Lung microvascular endothelial cell (primary cell): ENCODE measurements at places on chromosomes 6 and 20.

DNA sequence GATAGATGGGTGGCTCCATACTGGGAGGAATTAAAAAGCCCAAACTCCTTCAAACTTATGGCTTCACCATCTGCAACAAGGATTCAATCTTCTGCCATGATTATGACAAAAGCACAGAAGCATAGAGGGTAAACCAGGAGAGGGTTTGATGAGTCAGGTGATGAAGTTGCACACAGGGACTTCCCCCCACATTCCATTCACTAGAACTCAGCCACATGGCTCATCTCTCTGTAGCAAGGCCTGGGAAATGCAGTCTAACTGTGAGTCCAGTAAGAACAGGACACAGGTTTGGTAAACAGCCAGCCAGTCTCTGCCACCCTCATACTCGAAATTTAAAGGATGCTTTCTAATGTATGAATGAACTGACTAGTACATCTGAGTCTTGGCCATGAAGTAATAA lies 142.9 kb downstream of the HIVEP2 start:
- DNase-seq, result peak; percentile 75

DNA sequence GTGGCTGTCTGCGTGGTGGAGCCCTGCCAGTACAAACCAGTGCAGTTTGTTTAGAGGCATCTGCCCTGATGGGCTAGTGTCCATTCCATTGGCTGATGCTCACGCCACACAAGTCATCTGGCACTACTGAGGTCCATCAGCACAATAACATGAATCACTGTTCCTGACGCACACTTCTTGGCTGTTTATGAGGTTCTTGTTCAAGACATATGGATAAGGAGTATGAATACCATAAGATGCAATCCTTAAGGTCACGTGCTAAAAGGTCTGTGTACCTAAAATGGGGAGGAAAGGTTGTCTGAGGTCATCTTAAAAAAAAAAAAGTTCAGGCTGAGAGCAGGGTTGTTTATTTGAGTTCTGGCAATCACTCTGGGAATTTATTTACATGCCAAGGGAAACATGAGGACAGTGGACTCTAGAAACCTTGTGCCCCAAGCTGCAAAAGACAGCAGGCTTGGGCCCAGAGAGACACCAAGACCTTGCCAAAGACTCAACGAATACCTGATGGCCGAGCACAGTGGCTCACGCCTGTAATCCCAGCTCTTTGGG lies 54.1 kb upstream of the SHLD1 start:
- peak; percentile 80 for DNase-seq

DNA sequence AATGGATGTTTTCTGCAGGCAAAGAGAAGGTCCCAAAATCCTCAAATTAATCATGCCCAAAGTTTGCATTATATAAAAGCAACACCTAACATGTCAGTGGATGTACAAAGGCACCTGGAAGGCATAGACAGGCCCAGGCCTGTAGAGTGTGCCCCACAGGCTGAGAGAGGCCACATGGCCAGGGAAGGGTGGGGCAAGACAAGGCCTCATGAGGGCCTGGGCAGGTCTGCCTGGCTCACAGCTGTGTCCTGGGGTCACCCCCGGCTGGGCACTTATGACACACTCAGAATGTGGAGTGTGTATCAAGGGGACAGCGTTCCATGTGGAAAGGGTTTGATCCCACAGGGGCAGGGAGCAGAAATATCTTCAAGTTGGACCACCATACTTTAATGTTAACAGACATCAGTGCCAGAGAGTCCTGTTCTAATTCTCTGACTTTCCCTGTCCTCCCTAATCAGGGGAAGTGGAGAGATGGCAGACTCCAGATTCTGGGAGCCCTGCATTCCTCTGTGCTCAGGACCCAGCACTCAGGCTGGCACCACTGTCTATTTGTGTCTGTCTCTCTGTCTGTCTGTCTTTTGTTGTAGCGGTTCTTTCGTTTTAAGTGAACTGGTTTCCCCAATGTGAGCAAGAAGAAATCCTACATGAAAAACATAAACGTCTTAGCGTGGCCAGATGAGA lies 178.3 kb upstream of the FOXA2 start:
- DNase-seq, result peak; percentile 4

DNA sequence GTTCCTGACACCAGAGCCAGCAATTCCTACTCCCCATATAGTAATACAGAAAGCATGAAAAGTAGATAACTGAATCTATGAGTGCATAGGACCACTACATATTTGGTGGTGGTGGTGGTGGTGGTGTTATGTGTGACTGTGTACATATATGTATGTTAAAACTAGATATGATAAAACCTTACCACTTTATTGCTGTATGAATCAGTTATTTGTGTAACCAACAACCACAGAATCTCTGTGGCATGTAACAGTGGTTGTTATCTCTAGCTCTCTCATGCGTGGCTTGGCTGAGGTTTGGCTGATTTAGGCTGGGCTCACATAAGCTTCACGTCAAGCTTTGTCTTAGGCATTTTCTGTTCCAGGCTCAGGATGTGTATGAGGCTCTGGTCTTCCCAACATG lies 55.7 kb downstream of the PLCB1 start:
- no peak for DNase-seq

DNA sequence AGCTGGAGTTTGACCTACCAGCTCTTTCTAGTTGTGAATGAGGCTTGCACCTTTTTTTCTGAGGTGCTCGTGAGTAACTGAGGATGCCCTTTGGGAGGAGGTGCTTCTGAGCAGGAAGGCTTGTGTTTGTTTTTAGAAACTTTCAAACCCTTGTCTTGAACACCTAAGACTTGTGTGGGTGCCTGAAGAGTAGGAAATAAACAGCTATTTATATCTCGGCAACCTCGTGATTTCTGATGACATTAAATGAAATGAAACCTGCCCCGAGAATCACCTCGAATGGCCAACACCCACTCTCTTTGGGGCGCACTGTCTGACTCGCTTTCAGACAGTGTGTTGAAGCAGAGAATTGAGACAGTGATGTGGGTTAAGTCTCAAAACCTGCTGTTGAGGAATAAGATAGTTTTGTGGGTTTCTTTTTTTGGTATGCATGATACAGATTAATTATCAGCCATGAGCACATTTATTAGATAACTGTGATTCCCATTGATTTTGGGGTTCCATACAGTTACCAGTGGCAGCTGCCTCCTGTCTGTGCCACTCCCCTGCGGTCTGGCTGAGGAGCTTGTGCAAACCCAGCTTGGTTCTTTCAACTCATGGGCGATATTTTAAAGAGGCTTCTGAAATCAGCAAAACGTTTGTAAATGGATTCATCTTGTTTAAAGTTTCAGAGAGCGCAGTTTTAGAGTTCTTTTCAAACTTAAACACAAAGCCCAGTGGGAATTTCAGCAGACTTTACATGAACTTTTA lies 8.4 kb downstream of the IRF4 start:
- DNase-seq, result no peak

DNA sequence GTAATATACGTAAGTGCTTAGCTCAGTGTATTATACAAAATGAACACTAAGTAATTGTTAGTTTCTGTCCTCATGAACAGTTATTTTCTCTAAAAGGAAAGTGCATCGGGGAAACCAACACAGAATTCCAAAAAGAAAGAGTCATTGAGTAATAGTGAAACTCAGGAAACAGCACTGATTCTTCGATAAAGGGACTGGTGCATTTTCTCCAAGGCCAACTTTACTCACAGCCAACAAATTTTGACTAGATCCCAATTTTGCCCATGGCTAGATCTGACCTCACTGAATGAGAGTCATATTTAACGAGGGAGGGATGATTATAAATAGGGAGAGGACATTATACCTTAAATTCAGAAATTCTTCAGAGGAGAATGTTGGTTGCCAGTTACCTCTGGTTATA lies 390.9 kb upstream of the NRSN1 start:
- no peak for DNase-seq

GRCh38 chr6:148608199-148608951 lies 138.5 kb upstream of the UST start:
- peak; percentile 46 for DNase-seq

DNA sequence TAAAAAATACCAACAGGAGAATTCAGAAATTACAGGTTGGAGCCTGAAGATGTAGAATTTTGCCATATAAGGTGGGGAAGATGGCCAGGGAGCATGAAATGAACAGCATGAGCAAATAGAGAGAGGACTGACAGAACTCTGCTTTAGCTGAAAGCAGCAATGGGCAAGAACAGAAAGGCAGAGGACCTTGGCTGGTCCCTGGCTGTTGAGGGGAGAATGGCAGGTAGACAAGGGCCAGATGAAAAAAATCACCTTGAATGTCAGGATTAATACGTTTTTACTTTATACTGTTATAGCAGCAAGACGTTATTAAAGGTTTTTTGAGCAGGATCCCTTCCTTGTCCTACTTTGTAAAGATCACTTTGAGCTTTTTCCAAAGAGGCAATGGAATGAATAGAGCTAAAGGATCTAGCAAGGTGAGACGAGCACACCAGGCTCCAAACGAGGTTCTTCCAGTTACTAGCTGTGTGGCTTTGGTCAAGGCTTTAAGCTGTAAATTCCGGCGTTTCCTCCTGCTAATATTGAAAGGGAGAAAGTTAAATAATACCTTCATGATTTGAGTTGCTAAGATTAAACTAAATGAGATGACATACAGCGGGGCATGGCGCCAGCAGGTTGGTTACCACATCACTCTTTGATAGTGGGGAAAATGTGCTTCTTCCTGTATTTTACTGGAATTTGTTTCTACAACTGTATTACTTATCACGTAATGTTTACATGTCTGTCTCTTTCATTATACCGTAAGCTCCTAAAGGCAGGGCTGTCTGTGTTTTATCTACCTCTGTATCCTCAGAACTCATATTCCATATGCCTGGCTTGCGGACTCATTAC lies 776 bp downstream of the PPIL1 start:
- peak; percentile 24 for DNase-seq

DNA sequence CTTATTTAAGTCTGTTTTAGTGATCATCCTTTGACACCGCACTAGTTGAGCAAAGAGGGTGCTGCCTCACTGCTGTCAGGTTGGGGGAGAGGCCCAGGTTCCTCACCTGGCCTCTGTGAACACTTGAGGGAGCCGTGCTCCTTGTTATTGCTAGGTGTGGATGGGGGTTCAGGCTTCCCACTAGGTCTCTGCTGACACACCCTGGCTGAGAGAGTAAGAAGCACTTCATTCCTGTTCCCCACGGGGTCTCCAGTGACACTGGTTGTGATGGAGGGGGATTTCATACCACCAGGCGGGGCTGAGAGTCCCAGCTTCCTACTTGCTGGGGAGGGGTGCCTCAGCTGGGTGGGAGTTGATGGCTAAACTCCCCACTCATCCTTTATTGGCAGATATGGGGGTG lies 11.1 kb upstream of the NOTCH4 start:
- peak; percentile 31 for DNase-seq

DNA sequence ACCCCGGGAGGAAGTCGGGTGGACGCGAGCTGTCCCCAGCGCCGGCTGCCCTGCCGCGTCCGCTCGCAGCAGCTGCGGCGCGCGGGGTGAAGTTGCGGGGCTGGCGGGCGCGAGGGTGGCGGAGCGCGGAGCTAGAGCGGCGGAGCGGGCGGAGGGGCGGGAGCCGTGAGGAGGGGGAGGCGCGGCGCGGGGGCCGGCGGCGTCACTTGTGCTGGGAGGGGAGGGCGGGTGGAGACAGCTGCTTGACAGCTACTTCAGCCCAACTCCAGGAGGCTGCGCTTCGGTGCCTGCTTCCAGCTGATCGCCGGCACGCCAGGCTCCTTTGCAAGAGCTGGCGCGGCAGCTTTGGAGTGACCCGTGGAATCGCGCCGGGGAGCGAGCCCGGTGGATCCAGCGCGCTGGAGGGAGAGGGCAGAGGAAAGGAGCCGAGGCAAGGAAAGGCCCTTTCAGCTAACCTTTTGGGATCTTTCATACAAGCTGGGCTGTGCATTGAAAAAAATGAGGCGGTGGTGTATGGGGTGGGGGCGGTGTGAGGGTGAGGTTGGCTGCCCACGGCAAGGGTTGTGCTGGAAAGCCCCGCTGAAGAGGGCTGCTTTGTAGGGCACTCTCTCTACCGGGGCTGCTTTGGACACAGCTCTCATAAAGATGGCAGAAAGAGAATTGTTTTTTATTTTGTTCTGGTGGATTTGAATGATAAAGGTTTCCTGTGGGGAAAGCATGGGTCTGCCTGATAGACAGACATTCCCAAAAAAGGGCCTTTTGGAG lies 24.6 kb downstream of the RIPOR2 start:
- peak; percentile 10 for DNase-seq
